Activated naive CD4-positive, alpha-beta T cell (primary cell): ENCODE measurements at places on chromosomes 1 and 21.

- DNase-seq, result no peak
Observed at GRCh38 chr1:221276896-221277409, 397.7 kb downstream of the HLX start.

DNA sequence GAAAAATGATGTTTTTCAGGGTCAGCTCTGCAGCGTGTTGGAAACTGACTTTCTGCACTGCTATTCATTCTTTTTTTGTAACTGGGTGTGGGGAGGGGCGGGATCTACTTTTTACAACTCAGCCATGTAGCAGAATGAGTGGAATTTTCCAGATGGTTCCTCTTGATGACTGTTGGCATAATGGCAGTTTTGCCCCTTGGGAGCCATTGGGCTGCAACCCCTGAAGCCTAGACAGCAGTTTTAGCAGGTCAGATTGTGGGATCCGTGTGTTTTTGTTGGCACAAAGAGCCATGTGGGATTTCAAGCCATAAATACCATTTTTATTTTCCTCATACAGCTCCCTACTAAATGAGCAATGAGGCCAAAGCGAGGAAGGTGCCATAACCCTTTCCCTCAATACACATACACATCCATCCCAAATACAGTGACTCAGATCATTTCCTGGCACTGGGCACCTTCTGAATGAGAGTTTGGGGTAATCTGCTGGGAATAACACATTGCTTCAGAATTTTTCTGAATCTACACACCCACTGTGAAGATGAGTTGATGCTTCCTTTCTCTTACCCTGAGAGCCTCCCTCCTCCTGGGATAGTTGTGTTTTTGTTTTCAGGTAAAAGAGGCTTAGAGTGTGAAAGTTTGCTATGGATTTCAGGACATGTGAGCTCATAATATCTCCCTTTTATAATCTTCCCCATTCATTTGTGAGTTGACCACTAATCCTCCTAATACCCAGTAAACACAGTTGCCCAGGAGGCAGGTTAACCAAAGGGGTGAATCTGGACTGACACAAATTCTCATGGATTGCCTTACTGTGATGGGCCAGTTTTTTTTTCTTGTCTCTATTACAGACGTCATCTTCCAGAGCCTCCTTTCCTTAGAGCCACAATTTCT lies 13.1 kb downstream of the S100A10 start:
- DNase-seq, result no peak

DNA sequence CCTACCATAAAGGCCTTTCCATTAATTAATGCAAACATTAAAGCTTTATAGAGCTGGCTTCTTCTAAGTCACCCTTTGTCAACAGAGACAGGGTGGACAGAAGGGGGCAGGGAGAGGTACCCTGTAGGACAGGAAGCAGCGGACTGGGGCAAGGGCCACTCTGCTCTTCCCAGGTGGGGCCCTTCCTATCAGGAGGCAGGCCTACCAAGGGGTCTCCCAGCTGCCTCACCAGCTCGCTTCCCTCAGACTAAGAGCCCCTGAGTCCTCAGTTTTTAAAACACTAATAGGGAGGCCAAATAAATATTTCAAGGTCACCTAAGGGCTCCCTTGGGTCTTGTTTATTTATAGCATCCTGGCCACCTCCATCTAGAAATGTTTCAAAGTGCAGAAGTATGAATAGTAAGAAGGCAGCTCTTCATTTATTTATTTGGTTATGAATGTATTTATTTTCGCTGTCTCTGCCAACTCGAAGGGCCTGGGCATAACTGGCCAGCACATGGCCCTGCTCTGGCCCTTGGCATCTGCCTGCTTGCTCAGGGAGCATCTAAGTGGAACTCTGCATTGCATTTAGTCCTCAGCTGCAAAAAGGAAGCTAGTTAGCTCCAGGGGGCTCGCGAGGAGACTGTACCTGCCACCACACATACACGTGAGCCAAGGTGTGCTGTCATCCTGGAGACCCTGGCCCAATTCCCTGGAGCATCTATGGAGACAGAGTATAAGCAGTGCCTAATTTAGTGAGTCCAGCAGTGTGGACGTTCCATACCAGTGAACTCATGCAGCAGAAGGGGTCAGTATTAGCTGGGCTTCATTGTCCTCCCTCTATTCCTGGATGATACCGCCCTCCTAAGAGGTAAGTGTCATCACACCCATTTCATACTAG lies 395.1 kb upstream of the VAMP3 start:
- no peak for DNase-seq

DNA sequence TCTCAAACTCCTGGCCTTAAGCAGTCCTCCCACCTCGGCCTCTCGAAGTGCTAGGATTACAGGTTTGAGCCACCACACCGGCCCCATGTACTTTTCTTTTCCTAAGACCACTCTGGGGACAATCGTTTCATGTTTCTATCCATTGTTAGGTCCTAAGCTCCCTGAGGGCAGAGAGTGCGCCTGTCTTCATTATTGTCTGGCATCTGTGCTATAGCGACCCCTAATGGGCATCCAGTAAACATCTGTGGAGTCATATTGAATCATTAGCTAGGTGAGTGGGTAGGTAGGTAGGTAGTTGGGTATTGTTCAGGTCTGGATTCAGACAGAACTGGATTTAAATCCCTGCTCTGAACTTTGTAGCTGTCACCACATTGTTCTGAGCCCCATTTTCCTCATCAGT lies 66.1 kb downstream of the TMEM53 start:
- DNase-seq, result no peak

GRCh38 chr1:222991908-222992307 lies 151.1 kb downstream of the TLR5 start:
- DNase-seq, result no peak

- no peak for DNase-seq
Observed at GRCh38 chr1:28510970-28511440, 5.2 kb downstream of the RCC1 start.

DNA sequence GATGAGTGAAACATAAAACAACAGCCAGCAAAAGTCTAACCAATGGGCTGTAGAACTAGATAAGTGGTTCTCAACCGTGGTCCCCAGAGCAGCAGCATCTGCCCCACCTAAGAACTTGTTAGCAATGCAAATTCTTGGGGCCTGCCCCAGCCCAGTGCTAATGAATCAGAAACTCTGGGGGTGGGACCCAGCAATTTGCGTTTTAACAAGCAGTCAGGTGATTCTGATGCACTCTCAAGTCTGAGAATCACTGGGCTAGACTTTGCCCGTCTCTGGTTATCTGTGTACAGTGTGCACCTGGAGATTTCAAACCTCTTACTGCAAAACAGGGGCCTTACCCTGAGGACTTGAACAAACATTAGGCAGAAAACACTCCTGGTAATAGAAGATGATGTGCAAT lies 66.5 kb downstream of the PLXNA2 start:
- no peak for DNase-seq

- no peak for DNase-seq
Observed at GRCh38 chr1:109832945-109833344, 69.2 kb upstream of the EPS8L3 start.

GRCh38 chr21:42608446-42608845 lies 45.0 kb upstream of the PDE9A start:
- DNase-seq, result no peak

DNA sequence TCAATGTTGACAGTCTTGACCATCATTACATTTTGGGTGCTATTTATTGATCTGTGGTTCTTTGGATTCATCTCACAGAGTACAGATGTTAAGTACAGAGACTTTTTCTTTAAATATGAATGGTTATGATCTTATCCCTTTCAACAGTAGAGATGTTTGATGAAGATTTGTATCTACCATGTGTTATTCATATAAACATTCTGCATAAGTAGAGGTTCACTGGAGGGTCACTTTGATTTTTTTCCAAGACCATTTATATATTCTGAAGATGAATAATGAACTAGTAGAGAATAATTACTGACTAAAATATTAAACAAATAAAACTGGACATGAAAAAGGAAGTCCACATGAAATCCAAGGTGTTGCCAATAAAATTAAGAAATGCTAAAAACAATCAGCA lies 28.6 kb upstream of the HUNK start:
- no peak for DNase-seq

DNA sequence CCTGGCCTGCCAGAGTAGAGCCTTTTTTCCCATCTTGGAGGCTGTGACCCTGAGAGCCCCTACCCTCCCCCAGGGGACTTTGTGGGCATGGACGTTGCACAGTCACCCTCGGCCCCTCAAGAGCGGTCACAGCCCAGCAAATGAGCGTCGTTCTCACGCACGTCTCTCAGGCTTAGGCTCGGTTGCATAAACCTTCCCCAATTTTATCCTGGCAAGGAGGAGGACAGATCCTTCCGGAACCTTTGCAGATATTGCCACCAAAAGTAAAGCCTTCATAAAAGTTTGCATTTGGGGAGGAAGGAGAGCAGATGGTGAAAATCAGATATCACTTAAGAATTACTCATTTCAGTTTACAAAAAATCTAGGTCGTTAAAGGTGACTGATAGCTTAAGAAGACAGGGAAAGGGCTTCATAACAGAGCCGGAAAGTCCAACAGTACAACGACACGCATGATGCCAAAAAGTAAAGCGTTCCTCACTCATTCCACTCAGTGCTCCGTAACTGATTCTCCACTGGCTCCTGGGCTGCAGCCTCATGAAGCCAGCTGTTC lies 29.3 kb downstream of the PDE9A start:
- DNase-seq, result no peak

DNA sequence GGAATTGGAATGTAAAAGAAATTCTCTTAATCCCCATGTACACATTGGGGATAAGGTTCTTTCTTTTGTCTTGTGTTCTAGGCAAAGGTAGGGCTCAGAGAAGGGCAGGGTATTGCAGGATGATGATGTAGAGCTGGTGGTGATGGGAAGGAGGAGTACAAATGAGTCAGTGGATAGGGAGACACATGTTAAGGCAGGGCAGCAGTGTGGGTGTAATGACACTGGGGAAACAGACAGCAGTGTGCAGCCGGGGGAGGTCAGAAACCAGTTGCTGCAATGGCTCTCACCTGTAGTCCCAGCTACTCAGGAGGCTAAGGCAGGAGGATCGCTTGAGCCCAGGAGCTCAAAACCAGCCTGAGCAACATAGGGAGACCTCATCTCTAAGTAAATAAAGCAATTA lies 5.1 kb downstream of the NLRP3 start:
- no peak for DNase-seq

GRCh38 chr1:113266788-113267187 lies 123.5 kb upstream of the MAGI3 start:
- DNase-seq, result no peak

GRCh38 chr1:93616996-93617669 lies 64.5 kb downstream of the BCAR3 start:
- no peak for DNase-seq

- DNase-seq, result no peak
Observed at GRCh38 chr1:118826669-118827068, 161.5 kb downstream of the TBX15 start.

DNA sequence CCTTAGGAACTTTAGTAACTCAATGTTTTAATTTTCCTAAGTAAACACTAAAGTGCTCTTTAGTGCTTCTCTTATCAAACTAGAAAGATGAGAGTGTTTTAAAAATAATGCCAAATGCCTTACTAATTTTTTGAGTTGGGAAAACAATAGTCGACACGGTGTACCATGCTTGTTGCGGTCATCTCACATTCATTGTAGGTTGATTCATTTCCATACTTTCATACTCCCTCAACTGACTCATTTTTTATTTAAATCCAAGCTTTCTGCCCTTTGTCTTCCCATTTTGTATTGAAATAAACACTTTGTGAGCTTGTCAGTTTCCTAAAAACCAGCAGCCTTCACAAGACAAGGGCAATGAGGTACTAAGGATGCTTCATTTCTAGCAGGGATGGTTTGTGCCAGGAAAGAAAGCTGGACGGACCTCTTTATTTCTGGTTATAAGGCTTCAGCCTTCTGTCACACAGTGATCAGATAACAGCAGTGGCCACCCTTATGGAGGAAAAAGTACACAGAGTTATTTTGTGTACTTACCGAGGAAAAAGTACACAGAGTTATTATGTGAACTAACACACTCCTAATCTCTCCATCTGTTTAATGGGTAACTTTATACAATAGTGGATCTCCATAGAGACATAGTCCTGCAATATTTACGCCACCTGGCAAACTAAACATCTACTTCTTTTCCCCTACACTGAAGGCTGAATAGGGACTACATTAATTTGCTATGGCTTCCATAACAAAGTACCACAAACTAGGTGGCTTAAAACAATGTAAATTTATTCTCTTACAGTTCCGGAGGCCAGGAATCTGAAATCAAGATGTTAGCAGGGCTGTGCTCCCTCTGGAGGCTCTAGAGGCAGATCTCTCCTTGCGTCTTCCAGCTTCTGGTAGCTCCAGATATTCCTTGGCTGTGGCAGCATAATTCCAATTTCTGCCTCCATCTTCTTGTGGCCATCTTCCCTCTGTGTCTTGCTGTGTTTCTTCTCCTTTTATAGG lies 13.0 kb upstream of the CCDC190 start:
- DNase-seq, result no peak

DNA sequence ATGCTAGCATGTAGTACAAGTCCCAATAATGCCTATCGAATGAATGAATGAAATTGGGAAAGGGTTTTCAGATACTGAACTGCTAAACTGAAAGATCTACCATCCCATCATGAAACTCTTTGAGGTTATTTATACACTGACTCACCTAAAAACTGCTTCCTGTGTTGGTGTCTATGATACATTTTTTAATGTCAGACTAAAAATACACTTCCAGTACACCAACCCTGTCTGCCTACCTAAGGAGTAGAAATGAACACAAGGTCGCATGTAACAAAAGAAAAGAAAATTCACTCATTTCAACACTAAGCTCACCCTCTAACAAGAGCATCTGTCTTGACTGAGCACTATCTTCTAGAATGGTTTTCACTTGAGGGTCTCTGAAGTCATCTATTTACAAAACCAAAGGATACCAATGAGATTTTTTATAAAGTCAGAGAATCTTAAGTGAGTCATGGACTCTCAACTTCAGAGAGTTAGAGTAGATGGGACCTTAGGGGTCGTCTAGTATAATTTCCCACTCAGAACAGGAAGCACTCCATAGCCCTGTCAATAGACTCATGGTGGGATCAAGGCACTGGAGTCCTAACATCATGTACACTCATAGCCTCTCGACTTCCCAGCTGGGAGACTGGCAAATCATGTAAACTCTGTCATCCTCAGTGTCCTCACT lies 53.4 kb downstream of the WLS start:
- DNase-seq, result no peak

DNA sequence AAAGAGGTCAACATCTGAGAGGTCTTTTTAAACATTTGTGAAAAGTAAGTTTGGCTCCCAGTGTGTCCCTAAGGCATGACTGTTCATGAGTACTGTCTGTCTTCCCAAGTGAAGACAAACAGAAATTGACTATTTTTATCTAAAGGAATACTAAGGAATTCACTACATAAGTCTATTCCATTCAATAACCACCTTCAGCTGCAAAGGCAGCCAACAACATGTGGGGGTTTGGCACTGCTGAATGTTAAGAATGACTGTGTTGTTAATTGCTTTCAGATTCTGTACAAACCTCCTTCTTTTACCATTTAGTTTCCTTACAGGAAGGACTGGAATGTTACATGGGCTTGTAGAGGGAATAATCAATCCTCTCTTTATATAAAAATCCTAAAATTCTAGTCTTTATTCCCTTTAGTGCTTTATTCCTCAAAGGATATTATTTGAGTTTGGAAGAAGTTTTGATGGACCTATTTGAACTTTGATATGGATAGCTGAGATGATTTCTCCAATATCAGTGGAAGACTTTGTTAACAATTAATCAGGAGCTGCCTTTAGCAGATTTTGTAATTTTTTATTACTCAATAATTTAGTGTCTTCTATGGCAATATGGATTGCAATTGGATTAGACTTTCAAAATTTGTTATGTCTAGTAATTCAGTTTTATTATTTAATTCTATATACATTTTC lies 201.7 kb upstream of the CHRM3 start:
- DNase-seq, result no peak
